ENCODE measurements at places on chromosomes 16 and 17. TPM values are rescaled to one million over a fixed set of nuclear protein-coding genes. Genes with fewer than 3 reads are reported as not detected.

The ITGAD gene
- not detected for total RNA-seq

The RPL19 gene
- 4,857 TPM for total RNA-seq

The TRPV3 gene
- total RNA-seq = 0.40 TPM

The NPIPB6 gene
- total RNA-seq = 0.58 TPM

The ZNF286A gene
- 42.9 TPM for total RNA-seq

The FBXO39 gene
- not detected for total RNA-seq

The ADAD2 gene
- not detected for total RNA-seq

The RAB11FIP4 gene
- 0.97 TPM for total RNA-seq

The ZCCHC14 gene
- 4.8 TPM for total RNA-seq

The CES4A gene
- not detected for total RNA-seq

The ZC3H18 gene
- 13.6 TPM for total RNA-seq

The SPNS1 gene
- 51.2 TPM for total RNA-seq

The GNG13 gene
- not detected for total RNA-seq

The PYY gene
- total RNA-seq = not detected

The KRTAP4-3 gene
- total RNA-seq = not detected

The MYH3 gene
- 0.06 TPM for total RNA-seq

The GUCY2D gene
- total RNA-seq = not detected

The RTN4RL1 gene
- total RNA-seq = not detected

The MEIOB gene
- 2.5 TPM for total RNA-seq

The CFAP97D1 gene
- total RNA-seq = 0.09 TPM

The ANKRD40CL gene
- not detected for total RNA-seq

The EXOC3L1 gene
- not detected for total RNA-seq

The MT1M gene
- total RNA-seq = not detected

The KRT36 gene
- not detected for total RNA-seq

The CSH2 gene
- not detected for total RNA-seq

The ARHGAP44 gene
- 2.5 TPM for total RNA-seq

The NDUFB10 gene
- 206 TPM for total RNA-seq

The OTOA gene
- total RNA-seq = not detected

The SALL1 gene
- total RNA-seq = 1.6 TPM

The C16orf92 gene
- total RNA-seq = not detected

The CPNE2 gene
- total RNA-seq = 26.0 TPM

The SLFN14 gene
- total RNA-seq = not detected

The APOBR gene
- 0.05 TPM for total RNA-seq

The KRTAP3-2 gene
- total RNA-seq = not detected

The ZNF750 gene
- not detected for total RNA-seq

The ODF4 gene
- not detected for total RNA-seq

The IGFALS gene
- total RNA-seq = not detected

The TEKT3 gene
- not detected for total RNA-seq

The KRTAP9-8 gene
- total RNA-seq = not detected

The BCL6B gene
- total RNA-seq = not detected

The YWHAE gene
- 417 TPM for total RNA-seq

Data from NCI-H460 (cell line).